ENCODE measurements at places on chromosomes 4 and X. TPM values are rescaled to one million over a fixed set of nuclear protein-coding genes. Genes with fewer than 3 reads are reported as not detected.

The PAGE4 gene
- total RNA-seq = not detected

The WDR19 gene
- 18.8 TPM for total RNA-seq

GRCh38 chrX:8879750-8880149 lies 78.6 kb upstream of the FAM9A start:
- DNase-seq = no peak

DNA sequence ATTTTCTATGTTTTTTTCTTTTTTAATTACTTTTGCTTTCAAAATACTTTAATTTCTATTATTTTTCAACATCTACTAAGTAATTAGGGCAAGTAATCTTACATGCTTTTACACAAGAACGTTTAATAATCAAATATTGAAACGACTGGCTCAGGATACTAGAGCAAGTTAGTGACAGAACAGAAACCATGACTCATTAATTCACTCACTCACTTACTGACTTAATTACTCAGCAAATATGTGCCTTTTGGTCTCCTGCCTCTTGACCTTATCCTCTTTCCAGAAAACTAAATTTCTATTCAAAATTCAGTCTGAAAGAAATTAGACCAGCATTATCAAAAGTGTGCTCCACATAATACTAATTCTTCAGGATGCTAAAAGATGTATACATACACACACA lies 314.9 kb upstream of the TEX13C start:
- DNase-seq = no peak

DNA sequence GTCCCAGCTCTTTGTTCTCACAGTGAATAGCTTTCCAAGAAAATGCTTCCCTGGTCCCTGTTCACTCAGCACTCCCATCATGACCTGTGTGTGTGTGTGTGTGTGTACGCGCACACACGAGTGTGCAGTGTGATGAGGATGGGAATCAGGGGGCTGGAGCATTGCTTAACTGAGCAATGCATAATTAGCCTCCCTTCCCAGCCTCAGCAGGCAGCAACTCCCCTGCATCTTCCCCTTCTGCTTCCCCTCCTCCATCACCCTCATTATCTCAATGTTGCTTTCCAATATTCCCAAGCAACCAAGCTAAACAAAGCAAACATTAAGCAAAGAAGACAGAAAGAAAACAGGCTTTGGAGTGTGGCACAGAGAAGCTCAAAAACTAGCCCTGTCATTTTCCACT lies 137.0 kb downstream of the RBM47 start:
- DNase-seq = no peak

Data from HCT116 (cell line).